ENCODE measurements at places on chromosomes 5 and 9.

DNA sequence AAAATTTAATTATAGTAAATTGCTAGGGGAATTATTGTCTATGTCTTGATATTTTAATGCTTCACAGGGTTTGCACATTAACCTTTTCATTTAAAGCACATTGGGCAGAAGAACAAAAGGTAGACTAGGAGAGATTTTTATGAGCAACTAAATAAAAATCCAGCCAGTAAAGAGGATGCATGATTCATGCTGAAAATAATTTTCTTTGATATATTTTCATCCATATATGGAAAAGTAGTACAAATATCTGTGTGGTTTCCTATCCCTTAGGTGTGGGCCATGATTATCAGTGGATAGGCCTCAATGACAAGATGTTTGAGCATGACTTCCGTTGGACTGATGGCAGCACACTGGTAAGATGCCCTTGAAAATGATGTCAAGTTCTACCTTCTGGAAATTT is 83.1 kb downstream of the VCAN start:
- DNase-seq, result no peak

- DNase-seq, result no peak
These were observed 32.3 kb upstream of the CEP72 start for GRCh38 chr5:579746-580366.

GRCh38 chr9:2016408-2017330 is 1.5 kb downstream of the SMARCA2 start:
- peak; percentile 40 for DNase-seq

- no peak for DNase-seq
These were observed 224.7 kb upstream of the GRAMD2B start for GRCh38 chr5:126198531-126198930.

- DNase-seq, result no peak
These were observed 49.2 kb downstream of the NACC2 start for GRCh38 chr9:136045595-136046553.

DNA sequence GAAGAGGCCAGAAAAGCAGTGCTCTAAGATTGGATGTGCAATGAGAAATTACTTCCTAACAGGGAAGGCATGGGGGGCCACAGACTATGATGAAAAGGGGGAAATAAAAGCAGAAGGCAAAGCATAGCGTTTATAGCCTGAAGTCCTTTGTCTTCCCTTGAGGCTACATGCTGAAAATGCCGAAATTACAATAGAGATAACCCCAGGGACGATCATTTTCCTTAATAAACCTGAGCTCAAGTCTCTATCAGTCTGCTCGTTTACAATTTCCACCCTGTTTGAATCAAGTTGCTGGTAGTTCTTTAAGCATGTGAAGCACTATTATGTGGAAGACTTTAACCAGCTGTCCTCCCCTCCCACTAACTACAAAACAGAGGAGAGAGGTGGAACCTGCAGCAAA is 60.4 kb downstream of the FREM1 start:
- no peak for DNase-seq

Data from NCI-H1105 (cell line).